KBM-7 (cell line): ENCODE measurements at places on chromosomes 6 and 20.

GRCh38 chr6:27839626-27840475 is 72.3 kb downstream of the OR2B2 start:
- DNase-seq = peak; percentile 46

DNA sequence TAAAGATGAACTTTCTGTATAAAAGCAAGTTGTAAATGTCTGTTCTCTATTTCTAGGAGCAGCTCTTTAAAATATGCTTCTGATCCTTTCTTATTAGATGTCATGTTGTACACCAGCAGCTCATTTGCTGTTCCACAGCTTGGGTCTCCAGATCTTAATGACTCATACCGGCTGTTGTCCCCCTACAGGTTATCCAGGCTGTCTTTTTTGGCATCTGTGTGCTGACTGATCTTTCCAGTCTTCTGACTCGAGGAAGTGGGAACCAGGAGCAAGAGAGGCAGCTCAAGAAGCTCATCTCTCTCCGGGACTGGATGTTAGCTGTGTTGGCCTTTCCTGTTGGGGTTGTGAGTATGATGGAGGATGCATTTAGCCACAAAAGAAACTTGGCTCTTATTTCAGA is 76.0 kb downstream of the AIG1 start:
- DNase-seq = no peak

- DNase-seq = no peak
Measured at GRCh38 chr6:112206110-112206458, 48.3 kb downstream of the LAMA4 start.

DNA sequence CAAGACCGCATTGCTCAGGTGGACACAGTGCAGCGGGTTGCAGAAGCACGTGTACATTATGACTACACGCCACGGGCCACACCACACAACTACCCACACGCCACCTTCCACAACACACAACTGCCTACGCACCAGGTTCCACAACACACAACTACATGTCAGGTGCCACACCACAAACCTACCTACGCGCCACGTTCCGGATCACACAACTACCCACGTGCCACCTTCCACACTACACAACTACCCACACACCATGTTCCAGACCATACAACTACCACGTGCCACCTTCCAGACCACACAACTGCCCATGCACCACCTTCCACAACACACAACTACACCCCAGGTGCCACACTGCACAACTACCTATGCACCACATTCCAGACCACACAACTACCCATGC is 20.5 kb downstream of the THBS2 start:
- no peak for DNase-seq

- no peak for DNase-seq
Measured at GRCh38 chr6:165835410-165835851, 172.4 kb upstream of the PDE10A start.

DNA sequence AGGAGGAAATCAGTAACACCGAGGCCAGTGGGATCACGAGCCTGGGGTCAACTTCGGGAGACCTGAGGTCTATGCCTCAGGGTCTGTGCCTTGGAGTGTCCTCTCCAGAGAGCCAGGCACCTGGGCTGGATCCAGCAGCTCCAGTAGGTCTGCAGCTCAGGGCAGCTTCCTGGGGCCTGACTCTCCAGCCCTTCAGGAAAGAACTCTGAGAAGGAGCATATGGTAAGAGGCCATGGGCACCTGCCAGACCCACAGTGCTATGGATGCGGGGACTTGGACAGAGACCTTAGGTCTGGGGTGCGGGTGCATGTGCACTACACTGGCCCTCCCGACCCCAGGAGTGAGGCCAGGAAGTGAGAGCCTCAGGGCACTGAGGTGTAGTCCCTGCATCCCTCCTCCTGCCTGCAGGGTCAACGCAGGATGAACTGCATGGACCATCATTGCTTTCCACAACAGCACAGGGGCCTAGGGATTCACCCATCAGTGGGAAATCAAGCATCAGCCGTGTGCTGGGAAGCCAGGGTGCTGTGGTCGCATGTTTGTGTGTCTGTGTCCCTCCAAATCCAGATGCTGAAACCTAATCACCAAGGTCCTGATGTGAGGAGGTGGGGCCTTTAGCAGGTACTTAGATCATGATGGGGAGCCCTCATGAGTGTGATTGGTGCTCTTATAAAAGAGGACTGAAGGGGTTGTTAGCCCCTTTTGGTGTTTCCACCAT is 210.9 kb upstream of the CST7 start:
- DNase-seq = no peak

DNA sequence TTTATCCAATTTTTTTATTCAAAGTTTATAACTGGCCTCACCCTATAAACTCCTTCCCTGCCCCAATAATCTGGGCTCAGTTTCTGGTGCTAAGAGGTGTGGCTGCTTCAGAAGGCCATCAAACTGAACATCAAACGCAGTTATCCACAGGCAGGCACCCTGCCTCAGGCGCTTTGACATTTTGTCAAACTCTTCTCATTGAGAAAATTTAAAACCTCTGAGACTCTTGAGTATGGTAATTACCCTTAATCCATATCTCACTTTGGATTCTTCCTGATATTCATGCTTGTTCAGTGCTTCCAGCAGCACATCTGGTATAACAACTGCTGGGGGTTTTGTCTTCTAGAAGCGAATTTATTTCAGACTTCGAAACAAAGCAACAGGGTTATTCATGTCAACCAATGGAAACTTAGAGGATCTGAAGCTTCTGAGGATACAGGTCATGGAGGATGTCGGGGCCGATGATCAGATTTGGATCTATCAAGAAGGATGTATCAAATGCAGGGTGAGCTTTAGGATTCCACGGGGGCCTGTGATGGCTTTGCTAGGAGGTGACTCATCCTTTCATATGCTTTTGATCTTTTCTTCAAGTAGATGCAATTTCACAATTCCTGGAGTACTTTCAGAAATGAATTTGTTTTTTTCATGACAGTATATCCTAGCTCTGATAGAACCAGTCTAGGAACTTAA is 68.2 kb downstream of the RTN4IP1 start:
- no peak for DNase-seq

- DNase-seq = no peak
Measured at GRCh38 chr20:1490643-1491195, 501 bp downstream of the SIRPB2 start.

- peak; percentile 13 for DNase-seq
Measured at GRCh38 chr20:13430346-13431002, 208.3 kb downstream of the TASP1 start.

GRCh38 chr6:46628498-46628897 is 24.1 kb downstream of the CYP39A1 start:
- no peak for DNase-seq

DNA sequence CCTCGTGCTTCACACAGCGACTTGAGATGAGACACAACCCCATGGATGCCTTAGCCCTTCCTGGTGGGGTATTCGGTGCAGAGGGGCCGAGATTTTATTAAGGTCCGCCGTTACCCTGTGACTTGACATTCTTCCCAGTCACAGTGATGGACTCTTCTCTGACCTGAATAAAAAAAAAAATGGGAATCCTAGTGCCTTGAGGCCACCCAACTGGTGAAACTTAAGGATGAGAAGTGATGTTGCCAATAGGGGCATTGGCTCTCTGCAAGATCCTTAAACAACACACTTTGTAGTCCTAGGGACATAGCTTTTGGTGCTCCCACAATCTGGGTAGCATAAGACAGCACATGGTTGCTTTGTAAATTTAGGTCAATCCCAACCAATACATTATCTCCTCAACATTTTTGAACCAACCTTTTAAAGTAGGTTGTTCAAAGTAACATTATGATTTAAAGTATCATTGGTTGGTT is 814 bp upstream of the ADNP start:
- peak; percentile 17 for DNase-seq
